ENCODE measurements at places on chromosomes 4 and X.

GRCh38 chr4:144985014-144985413 lies 113.0 kb downstream of the ANAPC10 start:
- DNase-seq, result no peak

DNA sequence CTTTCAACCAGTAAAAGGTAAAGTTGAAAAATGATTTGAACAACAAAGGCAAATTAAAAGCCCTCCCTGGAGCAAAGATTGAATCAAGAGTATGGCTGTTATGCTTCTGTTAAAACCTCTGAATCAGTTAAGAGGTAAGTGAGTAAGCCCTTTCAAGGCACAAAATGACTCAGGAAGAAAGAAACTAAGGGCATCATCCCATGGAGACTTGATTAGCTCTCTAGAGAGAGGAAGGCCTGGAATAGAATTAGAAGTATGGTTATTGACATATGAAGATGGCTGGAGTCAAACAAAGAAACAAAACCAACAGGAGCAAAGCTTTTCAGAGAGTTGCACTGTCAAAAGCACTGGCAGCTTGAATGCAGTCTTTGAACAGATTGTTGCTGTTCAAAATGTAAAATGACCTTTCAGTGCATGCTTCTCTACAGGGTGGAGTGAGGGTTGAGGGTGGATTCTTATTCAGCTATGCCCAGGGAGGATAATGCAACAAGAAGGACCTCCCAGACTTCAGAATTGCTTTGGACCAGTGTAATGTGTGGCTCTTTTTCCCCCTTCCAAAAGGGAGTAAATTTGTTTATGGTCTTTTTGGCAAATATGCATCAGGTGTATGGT lies 365.5 kb downstream of the GBA3 start:
- no peak for DNase-seq

- DNase-seq, result no peak
Measured at GRCh38 chrX:103531002-103531401, 11.7 kb upstream of the RAB40A start.

- no peak for DNase-seq
Measured at GRCh38 chr4:91448668-91449330, 855.0 kb upstream of the GRID2 start.

- DNase-seq, result no peak
Measured at GRCh38 chr4:148565801-148566200, 123.6 kb upstream of the NR3C2 start.

DNA sequence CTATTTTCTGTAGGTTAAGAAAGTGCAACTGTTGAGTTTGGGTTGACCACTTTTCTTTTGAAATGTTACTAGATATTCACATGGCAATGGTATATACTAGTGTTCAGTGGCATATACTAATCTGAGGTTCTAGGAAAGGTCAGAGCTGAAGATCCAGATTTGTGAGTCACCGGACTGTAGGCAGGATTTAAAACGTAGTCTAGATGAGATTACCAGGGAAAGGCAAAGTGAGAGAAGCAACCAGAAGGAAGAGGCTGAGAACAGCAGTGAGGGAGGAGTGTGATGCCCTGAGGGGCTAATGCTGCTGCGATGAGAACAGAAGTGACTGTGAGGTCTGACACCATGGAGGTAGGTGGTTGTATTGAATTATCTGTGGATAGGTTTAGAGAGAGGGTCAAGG lies 9.7 kb upstream of the PLA2G12A start:
- no peak for DNase-seq

DNA sequence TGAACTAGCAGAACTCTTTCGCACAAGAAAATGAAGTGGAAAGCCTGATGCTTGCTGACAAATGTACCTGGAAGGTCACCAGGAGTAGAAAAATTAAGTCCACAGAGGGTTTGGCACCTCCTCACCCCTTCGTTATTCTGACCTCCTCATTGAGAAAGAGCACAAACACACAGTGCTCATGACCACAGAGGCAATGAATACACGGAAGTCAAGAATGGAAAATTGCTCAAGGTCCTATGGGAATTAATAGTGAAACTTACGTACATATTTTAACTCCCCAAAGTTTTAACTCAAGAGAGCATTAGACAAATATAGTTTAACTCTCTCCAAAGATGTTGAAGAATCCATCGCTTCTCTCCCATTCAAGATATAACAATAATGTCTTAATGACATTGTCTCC lies 83.6 kb upstream of the CAMK2D start:
- no peak for DNase-seq

- DNase-seq, result no peak
Measured at GRCh38 chr4:182449186-182449929, 206.2 kb downstream of the TENM3 start.

GRCh38 chr4:17687237-17687857 lies 72.9 kb downstream of the MED28 start:
- DNase-seq, result no peak

DNA sequence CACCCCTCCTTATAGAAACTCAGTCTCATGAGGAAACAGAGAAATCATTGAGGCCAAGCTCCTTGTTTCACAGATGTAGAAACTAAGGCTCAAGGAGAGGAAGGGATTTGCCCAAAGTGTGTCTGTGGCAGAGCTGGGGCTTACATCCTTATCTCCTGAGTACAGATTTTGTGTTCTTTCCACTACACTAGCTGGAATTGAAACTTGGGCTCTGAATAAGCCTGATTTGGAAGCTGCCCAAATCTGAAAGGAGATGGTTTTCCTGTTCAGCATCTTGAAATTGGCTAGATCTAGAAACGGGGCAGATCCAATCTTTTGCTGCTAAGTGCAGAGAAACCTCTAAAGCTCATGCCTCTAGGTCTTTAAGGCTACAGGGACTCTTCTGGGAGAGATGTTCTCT lies 24.3 kb downstream of the AWAT2 start:
- no peak for DNase-seq

DNA sequence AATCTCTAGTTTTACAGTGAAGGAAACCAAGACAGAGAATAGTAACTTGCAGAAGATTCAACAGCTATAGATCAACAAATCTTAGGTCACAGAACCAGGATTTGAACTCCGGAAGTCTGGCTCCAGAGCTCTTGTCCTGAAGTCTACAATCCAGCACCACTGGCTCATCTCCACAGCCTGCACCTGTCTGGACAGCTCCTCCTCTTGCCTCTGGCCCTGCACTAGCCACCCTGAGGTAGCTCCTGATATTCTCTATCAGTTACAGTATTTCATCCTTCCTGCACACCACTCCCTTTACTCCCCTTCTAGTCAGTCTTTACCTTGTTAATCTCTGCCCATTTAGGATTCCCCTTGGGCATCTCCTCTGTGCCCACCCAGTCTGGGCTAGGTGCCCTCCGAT lies 58.1 kb upstream of the LNX1 start:
- no peak for DNase-seq

- no peak for DNase-seq
Measured at GRCh38 chr4:173091362-173091761, 77.2 kb upstream of the GALNT7 start.

GRCh38 chr4:26015133-26015651 lies 101.2 kb downstream of the SMIM20 start:
- DNase-seq, result no peak

- DNase-seq, result no peak
Measured at GRCh38 chrX:95884186-95884585, 800.5 kb upstream of the DIAPH2 start.

DNA sequence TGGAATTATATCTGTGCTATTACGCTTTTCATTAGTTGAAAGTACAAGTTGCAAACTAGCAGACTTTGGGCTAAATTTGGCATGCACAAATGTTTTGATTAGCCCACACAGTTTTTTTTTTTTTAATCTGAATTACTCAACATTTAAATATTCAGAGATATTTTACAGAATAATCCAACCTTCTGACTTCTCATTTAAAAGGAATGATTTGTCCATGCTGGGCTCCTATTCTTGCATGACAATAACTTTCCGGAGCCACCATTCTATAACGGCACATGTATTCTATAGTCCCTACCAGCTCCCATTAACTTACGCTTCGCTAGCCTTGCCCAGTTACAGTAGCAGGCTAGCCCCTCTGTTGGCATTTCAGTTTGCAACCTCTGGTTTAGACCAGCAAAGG lies 219.3 kb upstream of the FTHL17 start:
- DNase-seq, result no peak

DNA sequence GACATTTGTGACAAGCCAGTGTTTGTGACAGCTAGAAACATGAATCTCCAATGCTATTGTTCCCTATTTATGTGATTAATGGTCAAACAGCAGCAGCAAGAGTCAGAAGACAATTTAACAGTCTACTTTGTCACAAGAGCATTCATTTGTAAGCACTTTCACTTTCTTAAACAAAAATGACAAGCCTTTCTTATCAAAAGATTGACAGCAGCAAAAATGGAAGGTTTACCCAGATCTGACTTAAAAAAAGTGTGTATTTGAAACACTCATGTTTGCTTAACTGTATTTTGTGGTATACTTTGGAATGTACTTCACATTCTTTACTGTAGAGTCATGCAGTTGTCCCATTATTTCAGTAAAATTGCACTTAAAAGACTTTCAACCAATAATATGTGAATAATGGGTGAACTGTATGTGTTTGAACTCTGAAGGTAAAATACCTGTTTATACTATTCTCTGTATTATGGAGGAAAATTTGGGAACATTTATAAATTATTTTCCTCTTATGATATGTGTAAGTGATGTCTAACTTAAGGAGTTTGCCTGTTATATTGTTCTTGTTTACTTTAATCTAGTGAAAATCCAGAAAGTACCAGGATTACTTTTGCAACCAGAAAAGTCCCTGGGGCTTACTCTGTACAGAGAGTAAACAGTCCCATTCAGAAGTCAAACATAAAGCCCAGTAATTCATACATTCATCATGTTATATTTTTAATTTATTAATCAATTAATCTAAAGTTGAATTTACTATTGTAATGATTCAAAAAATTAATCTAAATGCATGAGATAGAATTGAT lies 314.9 kb upstream of the TRAM1L1 start:
- DNase-seq, result no peak

DNA sequence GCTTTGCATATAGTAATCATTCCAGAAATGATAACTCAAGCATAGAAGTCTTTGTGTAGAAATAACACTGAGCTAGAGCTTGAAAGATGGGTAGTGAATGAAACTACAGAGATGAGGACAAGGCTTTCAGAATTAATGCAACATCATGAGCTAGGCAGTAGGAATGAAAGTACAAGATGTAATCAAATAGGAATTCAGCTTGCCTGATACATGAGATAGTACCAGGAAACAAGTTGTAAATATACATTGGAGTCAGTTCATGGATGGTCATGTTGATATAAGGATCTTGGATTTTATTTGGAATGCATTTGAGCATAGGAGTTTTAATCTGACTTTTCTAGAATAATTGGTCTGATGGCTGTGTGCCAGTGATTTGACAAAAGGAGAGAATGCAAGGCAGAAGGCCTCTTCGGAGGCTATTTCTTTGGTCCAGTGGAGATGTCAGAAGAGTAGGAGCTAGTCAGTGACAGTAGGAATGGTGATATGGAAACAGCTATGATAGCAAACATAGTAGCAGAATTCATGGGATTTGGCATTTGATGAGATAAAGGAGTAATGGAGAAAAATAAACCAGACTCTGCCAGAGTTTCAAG lies 206.4 kb upstream of the PACRGL start:
- DNase-seq, result no peak

DNA sequence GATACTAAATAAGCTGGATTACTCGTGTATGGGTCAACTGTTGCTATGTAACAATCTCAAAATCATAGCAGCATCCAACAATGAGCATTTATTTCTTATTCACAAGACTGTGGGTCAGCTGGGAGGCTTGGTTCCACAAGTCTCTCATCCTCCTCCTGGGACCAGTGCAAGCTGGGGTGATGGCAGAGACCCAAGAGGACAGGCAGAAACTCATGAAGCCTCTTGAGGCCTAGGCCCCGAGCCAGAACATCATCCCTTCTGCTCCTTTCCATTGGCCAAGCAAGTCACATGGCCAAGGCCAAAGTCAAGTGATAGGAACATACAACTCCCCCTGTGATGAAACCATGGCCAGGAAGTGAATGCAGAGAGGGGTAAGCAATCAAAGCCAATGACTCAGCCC lies 422.1 kb downstream of the BCOR start:
- DNase-seq, result no peak

- no peak for DNase-seq
Measured at GRCh38 chrX:137568741-137569469, 3.0 kb downstream of the ZIC3 start.

DNA sequence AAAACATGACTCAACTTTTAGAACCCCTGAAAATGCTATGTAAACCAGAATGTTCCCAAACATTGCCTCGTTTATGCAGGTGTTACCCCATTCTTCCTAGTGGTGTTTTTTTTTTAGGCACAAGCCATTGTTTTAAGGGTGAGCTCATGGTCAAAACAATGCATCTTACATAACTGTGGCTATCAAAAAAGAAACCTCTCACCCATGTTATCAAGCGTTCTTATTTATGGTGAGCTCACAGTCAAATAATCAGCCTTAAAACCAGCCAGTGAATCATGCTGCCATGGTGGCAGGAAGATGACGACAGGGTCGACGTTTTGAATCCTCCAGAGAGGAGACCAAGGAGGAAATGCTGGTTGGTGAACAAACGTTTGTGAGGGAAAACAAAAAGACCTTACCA lies 195.2 kb downstream of the KDR start:
- no peak for DNase-seq

DNA sequence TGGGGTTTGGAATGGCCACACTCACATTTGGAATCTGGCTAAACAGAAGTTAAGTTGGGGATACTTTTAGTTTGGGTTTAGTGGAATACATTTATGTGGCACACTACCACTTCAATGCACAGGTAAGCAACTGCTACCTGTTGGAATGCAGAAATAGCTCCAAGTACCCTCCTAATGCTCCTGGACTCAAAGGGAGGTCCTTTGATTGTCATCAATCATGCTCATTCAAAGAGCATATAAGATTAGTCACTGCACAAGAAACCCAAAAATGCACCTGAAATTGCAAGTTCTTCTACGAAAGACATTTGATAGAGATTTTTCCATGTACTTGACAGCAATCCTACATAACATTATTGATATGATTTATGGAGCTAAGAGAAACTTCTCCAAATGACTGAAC lies 247.7 kb downstream of the ANKRD50 start:
- DNase-seq, result no peak

- DNase-seq, result no peak
Measured at GRCh38 chr4:566035-566434, 10.1 kb downstream of the TMEM271 start.

DNA sequence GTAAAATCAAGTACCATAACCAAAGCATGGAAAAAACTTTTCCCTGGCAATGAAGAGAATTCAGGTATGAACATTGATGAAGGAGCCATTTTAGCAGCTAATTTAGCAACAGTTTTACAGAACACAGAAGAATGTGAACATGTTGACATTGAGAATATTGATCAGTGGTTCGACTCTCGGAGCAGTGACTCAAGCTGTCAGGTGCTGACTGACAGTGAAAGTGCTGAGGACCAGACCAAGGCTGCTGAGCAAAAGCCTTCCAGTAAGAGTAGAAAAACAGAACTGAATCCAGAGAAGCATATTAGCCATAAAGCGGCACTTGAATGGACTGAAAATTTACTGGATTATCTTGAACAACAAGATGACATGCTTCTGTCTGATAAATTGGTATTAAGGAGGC lies 2.8 kb downstream of the TIGD2 start:
- no peak for DNase-seq

GRCh38 chr4:22504447-22504846 lies 11.4 kb downstream of the ADGRA3 start:
- no peak for DNase-seq
